ENCODE measurements at places on chromosomes 4 and X.

GRCh38 chr4:123340381-123340701 is 56.3 kb upstream of the SPRY1 start:
- no peak for DNase-seq

DNA sequence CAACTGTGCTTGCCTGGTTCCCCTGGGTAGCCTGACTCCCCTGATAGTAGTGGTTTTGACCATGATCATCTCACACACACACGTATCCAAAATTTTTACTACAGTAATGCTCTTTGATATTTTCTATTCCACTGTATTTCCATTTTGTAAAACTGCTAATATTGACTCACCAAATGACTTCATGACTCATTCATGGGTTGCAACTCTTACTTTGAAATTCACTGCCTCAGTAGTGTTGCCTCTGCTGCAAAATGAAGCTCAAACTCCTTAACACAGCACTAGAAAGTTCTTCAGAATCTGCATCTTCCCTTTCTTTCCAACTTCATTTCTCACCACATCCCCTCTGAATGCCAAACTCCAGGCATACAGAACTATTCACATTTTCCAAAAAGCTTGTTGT is 20.3 kb downstream of the QRFPR start:
- DNase-seq = no peak

- no peak for DNase-seq
Measured at GRCh38 chr4:36198068-36198808, 46.1 kb downstream of the ARAP2 start.

DNA sequence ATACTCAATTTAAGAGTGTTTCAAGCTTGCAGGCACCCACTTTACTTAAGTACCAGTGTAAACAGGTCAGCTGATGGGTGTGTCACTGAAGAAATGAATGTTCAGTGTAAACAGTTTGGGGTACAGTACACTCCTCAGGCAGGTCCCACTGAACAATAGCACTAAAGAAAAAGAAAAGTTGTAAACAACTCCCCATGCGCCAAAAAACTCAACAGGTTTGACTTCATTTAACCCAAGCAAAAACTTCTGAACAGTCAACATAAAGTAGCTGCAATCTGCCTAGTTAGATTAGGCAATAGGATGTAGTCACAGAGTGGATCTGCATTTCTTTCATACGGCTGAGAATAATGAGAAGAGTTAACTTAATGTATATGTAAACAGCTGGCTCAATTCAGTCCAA is 93.2 kb downstream of the FAM13A start:
- DNase-seq = no peak

- no peak for DNase-seq
Measured at GRCh38 chrX:146448791-146449190, 360.8 kb upstream of the CXorf51B start.

DNA sequence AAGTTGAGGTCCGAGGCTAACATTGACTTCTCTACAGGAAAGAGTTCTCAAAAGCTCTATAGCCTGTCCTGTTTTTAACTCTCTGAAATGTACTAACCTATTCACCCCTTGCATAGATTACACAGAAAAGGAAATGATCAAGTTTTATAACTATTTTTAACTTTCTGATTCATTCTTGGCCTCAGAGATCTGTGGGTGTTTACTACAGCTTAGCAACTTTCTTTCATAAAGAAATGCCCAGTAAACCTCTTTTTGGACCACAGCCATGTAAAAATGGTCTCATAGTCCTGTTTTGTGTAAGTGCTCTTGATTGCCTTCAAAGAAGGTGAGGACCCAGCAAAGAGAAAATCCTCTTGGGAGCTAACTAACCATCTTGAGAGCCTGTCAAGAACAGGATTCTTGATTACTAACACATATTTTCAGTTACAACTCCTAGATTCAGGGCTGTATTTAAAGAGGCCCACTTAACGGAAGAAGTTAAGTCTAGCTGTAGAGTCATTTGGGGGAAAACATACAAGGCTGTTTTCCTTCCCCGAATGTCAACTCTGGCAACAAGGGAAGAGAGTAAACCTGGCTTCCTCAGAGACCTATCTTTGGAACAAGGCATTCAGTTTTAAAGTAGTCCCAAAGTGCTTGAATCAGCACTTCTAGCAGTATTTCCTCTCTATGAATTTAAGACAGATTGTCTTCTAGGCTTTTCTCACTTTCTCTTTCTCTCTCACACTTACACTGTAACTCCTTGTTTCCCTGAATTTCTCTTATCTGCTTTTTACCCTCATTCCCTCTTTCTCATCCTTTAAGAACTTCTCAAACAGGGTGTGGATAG is 78.2 kb downstream of the IL21 start:
- no peak for DNase-seq

- no peak for DNase-seq
Measured at GRCh38 chr4:137740141-137740540, 207.8 kb upstream of the PCDH18 start.

Data from mesothelial cell of epicardium (in vitro differentiated cells).